ENCODE measurements at places on chromosomes 6 and 20.
A peak's percentile ranks its signal among the peaks of the same experiment; 100 is the strongest.

DNA sequence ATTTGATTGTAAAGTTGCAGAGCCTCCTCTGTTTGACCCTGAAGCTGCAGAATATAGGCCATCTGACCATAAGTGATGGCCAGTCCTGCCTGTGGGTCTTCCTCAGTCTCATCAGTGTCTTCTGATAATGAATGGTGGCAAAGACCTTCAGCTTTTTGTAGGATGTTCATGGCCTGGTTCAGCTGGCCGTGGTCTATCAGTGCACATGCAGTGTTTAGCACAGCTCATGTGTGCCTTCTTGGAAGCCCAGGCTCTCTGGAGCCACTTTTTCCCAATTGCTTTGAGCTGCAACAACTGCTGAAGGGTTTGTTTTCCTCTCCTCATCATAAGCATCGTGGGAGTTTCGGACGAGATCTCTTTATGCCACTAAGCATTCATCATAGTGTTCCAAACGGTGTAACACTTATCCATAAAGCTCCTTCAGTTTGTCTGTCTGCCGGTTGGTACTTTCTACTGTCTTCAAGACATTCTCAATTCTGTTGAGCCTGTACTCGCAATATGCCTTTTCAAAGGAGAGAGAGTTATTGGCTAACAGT is 70.1 kb upstream of the TULP4 start:
- peak; percentile 4 for DNase-seq

DNA sequence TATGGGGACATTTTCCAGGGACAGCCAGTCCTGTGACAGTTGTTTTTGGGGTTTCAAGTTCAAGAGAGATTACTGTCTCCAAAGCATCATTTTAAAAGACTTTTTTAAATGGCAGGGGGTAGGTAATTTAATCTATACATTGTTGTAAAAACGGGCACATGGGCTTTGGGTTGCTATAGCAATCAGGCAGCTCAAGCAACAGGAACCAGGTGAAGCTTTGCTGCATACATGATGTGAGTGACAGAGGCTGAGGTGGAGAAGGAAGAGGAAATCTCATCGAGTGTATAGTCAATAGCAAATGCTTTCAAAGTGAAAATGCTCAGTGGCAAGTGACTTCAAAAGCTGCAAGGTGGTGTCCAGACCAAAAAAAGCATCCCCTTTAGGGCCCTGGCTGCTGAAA is 277.4 kb upstream of the JAG1 start:
- no peak for DNase-seq

DNA sequence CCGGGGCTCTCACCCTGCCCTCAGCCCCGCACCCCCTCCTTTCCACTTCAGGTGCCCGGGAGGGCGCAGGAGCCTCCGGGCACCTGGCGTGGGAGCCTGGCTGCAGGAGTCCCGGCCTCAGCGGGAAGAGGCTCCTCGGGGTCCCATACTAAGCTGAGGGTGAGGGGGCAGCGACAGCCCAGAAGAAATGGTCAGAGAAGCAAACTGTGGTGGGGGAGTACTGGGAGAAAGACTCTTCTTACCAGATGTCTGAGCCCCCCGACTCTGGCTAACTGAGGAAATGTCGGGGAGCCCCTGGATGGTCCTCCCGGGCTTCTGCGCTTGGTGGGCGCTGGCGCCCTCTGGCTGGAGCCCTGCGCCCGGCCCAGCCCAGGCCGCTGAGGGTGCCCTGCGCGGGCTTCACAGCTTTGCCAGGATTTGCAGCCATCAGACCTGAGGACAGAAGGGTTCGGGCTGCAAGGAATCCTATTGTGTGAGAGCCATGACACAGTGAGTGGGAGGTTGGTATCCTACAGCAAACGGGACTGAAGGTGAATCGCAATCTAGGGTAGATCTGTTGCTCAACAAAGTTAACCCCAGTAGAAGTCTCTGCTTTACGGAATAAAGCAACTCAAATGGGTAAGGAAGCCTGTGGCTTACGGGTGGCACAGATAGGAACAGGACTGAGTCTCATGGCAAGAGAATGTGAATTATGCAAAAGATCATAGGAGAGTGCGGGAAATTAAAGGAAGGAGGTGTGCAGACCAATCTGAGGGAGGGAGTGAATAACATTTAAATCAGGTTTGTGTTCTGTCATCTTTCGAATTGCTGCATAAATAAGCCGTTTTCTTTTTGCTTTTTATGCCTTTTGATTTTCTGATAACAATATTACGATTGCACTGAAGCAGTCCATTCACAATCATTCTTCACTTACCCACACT is 639 bp upstream of the RCAN2 start:
- DNase-seq, result peak; percentile 16

DNA sequence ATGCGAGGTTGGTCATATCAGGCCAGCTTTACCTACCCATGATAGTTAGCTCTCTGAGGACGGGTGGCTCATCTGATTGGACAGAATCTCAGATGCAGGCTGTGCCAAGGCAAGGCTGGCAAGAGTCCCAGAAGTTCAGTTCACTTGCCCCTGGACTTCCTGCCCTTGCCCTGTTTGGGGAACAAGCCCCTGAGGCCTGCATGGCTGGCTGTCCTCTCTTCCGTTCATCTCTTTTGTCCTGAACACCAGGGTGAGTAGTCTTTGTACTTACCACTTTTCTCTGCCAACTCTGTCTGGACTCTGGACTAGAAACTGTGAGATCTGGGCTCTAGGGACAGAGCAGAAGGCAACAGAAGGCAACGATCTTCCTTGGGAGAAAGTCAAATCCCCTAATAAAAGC is 769.9 kb downstream of the QKI start:
- DNase-seq, result no peak

GRCh38 chr6:37546141-37546871 is 46.6 kb upstream of the CCDC167 start:
- DNase-seq, result no peak

GRCh38 chr20:10672624-10673127 is 1.1 kb downstream of the JAG1 start:
- DNase-seq, result peak; percentile 67

DNA sequence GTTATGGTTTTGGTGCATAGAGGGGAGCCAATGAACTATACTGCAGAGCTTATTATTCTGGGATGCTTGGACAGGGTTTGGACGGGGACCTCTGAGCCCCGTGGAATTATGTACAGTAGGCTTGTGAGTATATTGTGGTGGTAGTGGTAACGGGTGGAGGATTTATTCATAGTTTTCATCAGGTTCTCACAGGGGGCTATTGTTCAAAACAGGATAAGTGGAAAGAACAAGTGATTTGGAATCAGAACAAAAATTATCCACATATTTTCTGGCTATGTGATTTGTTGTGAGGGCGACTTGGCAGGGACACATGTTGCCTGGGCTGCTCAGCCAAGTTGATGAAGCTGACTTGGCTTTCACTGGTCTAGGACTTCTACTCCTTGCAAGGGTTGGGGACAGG is 64.6 kb upstream of the ELOVL5 start:
- no peak for DNase-seq
